ENCODE measurements at places on chromosomes 7 and 10.
A peak's percentile ranks its signal among the peaks of the same experiment; 100 is the strongest.

GRCh38 chr7:95715274-95715673 is 57.1 kb upstream of the DYNC1I1 start:
- no peak for DNase-seq

DNA sequence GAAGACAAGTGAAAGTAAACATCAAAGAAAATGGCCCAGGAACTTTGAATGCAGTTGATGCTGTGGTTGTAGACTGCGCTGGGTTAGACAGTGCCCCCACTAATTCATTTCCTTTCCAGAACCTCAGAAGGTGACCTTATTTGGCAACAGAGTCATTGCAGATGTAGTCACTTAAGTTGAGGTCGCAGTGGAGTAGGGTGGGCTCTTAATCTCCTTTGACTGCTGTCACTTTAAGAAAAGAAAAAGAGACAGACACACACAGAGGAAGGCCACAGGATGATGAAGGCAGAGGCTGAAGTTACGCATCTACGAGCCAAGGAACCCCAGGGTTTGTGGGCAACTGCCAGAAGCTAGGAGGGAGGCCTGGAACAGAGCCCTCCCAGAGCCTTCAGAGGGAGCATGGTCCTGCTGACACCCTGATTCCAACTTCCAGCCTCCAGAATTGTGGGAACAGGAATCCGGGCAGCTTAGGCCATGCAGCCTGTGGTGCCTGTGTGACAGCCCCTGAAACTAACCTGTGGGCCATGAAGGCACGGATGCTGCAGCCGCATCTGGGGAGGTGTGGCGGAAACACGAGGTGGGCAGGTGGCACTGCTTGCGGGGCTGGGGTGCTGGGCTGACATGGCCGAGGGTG is 107.6 kb downstream of the PRKAG2 start:
- no peak for DNase-seq

DNA sequence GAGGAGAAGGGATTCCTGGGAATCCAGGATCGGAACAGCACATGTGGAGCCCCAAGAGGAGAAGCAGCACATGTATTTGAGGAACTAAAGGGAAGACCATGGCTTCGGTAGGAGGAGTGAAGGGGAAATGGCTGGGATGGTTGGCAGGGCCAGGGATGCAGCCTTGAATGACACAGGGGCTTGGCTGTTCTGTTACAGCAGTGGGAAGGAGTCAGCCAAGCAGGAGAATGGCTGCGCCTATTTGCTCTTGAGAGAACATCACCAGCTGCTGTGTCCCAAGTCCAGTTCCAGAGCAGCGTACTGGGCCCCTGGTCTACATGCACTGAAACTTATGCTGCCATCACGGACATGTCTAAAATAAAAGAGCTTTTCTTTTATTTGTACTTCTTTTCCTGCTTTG is 130.0 kb downstream of the PLPP4 start:
- DNase-seq, result no peak

DNA sequence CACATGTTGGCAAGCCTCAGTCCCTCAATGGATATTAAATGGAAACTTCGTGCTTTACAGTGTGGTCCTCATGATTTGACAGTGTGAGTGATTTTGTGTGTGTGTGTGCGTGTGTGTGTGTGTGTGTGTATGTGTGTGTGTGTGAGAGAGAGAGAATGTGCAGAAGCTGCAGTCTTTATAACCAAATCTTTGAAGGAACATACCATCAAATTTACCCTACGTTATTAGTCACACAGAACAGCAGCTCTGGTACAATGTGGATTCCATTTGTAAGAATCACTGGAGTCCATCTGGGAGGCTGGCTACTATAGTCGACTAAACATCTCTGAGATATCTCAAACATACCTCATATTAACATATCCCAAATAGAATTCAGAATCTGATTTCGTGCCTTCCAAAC is 928.0 kb upstream of the POT1 start:
- no peak for DNase-seq

- peak; percentile 30 for DNase-seq
These were observed 529 bp downstream of the HPS1 start for GRCh38 chr10:98446151-98446660.

DNA sequence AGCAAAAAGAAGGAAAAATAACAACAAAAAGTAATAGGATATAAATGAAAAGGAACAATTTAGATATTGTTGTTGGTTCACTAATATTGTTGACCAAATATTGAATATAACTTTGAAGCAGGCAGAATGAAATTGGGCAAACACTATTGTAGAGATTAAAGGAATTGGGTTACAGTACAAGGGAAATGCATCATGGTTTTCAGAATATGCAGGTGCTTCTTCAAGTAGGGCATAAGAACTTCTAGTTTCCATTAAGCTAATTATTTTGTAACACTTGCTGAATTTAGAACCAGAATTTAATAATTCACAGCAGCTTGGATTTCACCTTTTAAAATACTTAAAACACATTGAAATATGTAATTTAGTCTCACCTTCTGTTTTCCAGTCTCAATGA is 36.5 kb downstream of the RPA3 start:
- no peak for DNase-seq

- no peak for DNase-seq
These were observed 15.6 kb downstream of the ELN start for GRCh38 chr7:74043523-74043951.

GRCh38 chr7:128121711-128122530 is 90.7 kb upstream of the LRRC4 start:
- no peak for DNase-seq

DNA sequence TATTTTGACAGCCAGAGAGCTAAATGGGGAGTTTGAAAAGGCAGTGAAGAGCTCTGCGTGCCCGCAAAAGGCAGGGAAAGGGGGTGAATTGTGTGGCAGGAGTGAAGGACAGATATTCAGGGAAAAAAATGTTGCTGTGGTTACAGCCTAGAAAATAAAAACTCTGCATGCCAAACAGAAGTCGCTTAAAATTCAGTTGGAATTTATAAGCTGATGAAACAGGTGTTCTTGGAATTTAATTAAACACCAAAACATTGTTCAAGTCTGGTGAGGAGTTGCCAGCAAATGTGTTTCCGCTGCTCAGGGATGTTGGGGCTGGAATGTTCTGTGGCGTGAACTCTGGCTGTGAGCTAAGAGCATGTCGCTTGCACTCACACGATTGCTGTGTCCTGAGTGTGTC is 169.3 kb downstream of the ADRA2A start:
- no peak for DNase-seq

GRCh38 chr7:139246905-139247304 is 15.9 kb downstream of the UBN2 start:
- no peak for DNase-seq

- DNase-seq, result no peak
These were observed 44.7 kb downstream of the PTPRN2 start for GRCh38 chr7:158542651-158543566.

DNA sequence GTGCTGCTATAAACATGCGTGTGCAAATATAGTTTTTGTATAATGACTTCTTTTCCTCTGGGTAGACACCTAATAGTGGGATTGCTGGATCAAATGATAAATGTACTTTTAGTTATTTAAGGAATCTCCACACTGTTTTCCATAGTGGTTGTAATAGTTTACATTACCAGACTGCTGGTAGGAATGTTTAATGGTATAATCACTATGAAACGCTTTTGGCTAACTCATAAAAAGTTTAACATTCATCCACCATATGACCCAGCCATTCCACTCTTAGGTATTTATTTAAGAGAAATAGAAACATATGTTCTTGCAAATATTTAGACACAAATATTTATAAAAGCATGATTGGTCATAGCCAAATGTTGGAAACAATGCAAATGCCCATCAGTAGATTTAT is 32.1 kb upstream of the TFEC start:
- no peak for DNase-seq

DNA sequence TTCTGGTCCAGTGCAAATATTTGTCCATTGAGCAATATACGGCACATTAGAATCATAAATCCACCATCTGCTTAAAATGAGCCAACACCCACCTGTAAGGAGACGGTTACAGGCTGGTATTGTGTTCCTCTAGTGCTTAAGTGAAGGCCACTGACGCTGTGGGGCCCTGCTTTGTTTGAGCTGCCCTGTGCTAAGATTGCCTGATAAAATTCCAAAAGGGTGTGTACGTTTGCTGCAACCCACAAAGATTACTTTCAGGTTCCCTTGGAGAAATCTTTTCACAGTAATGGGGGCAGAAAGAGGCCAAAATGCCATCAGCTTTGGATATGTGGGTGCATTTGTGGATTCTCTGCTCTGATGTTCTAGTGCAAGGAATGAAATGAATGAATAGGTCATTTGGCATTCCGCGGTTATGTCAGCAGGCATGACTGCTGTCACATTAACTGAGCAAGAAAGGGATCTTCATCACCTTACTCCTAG is 34.4 kb downstream of the AGR3 start:
- no peak for DNase-seq

- no peak for DNase-seq
These were observed 115.2 kb upstream of the PITRM1 start for GRCh38 chr10:3287572-3288445.

All from occipital lobe (tissue), 3 donors.